ENCODE measurements at places on chromosomes 2 and 18.

DNA sequence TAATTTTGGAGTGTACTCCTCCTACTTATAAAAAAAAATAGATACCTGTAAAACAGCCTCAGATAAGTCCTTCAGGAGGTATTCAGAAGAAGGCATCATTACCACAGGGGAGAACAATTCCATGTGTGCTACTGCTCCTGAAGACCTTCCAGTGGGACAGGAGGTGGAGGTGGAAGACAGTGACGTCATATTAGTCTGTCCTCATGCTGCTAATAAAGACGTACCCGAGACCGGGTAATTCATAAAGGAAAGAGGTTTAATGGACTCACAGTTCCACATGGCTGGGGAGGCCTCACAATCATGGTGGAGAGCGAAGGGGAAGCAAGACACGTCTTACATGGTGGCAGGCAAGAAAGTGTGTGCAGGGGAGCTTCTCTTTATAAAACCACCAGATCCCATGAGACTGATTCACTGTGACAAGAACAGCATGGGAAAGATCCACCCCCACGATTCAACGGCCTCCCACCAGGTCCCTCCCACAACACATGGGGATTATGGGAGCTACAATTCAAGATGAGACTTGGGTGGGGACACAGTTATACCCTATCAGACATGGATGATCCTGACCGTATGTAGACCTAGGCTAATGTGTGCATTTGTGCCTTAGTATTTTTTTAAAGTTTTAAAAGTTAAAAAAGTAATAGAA is 98.4 kb downstream of the NDUFA10 start:
- DNase-seq: no peak

GRCh38 chr18:77135339-77136075 is 2.9 kb upstream of the MBP start:
- no peak for DNase-seq

DNA sequence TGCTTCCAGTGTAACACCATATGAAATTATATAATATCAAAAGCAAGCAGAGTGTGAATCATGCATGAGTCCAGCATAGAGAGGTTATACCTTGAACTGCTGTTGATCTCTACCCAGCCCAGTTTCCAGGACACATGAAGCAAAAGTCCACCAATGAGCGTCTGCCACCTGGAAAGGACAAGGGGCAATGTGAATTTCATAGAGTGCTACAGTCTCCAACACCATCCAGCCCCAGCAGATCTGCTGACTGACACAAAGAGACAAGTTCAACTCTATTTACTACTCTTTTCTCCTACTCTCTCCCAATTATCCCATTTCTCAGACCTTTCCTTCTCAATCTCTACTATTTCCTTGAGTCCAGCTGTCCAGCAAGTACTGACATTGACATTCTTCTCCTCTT is 31.8 kb upstream of the RIOK3 start:
- DNase-seq: no peak

GRCh38 chr2:237998530-237998929 is 31.7 kb downstream of the UBE2F start:
- no peak for DNase-seq

DNA sequence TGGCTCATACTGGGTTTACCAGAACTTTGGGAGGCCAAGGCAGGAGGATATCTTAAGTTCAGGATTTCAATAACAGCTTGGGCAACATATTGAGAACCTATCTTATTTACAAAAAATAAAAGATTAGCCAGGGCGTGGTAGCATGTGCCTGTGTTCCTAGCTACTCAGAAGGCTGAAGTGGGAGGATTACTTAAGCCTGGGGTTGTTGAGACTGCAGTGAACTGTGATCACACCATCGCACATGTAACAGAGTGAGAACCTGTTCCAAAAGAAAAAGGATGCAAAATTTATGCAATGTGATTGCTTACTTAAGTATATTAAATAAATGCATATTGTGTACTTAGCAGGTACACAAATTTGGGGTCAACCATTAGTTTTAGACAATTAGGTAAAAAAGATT is 768.9 kb upstream of the CDH7 start:
- no peak for DNase-seq

DNA sequence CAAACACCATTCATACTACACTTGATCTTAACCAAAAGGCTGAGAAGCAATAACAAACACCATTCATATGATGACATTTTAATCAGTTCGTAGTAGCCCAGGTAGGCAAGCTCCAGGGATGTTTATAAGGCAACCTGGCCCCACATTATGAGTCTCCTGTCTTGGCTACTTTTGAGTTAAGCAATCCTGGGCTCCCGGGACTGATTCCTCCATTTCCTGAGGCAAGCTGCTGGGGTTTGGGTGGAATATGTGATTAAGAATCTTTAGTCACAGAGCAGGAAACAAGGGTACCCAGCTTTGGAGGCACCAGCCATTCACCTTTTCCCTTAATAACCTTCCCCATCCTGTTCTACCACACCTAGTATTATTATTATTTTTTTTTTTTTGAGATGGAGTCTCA is 24.5 kb upstream of the SPRED2 start:
- no peak for DNase-seq

DNA sequence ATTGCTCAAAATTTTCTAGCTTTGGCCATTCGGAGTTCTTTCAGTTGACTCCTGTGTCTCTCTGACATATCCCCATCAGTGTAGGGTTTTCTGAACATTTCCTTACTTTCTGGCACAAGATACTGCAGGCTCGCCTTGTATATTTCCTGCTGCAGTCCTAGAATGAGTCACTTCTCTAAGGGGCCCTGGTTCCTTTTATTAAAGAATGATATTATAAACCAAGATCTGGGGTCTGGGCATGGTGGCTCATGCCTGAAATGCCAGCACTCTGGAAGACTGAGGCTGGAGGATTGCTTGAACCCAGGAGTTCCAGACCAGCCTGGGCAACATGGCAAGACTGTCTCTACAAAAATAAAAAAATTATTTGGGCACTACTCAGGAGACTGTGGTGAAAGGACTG is 3.0 kb upstream of the RPL37A start:
- no peak for DNase-seq

DNA sequence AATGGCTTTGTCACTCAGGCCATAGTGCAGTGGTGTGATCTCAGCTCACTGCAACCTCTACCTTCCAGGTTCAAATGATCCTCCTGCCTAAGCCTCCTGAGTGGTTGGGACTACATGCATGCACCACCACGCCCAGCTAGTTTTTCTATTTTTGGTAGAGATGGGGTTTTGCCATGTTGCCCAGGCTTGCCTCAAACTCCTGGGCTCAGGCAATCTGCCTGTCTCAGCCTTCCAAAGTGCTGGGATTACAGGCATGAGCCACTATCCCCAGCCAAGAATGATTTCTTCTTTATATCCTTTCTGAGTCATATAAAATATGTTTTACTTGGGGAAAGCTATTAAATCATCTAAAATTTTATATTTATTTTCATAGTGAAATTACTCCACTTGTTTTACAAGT is 61.3 kb downstream of the CYBRD1 start:
- DNase-seq: no peak

GRCh38 chr2:149015926-149016563 is 22.5 kb upstream of the LYPD6B start:
- no peak for DNase-seq

GRCh38 chr18:34848156-34848555 is 138.1 kb downstream of the DTNA start:
- no peak for DNase-seq

- DNase-seq: no peak
Observed at GRCh38 chr2:161170377-161170776, 10.1 kb downstream of the TANK start.

- DNase-seq: no peak
Observed at GRCh38 chr18:28208268-28208667, 31.3 kb upstream of the CDH2 start.

GRCh38 chr2:240121675-240122074 is 14.4 kb downstream of the COPS9 start:
- no peak for DNase-seq

GRCh38 chr2:183530333-183530901 is 406.2 kb downstream of the NUP35 start:
- DNase-seq: no peak

GRCh38 chr2:179596018-179596417 is 265.4 kb downstream of the ZNF385B start:
- no peak for DNase-seq

- no peak for DNase-seq
Observed at GRCh38 chr18:10482985-10483949, 28.8 kb downstream of the APCDD1 start.

DNA sequence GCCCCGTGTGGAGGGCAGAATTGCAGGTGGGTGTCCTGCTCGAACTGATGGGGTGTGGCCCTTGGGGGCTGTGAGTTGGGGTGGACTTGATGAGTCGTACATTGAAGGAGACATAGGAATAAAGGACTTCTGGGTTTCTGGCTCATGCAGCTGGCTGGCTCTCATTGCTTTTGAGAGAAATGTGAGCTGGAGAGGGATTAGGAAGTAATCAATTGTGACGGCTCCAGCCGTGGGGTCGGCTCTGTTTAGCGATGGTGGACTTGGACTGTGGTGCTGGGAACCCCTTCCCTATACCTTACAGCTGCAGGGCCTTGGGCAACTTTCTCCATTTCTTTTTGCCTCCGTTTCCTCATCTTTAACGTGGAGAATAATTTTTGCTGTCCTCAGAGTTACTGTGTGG is 9.2 kb downstream of the IMPA2 start:
- DNase-seq: no peak

- DNase-seq: no peak
Observed at GRCh38 chr18:63445037-63445436, 22.8 kb upstream of the VPS4B start.

DNA sequence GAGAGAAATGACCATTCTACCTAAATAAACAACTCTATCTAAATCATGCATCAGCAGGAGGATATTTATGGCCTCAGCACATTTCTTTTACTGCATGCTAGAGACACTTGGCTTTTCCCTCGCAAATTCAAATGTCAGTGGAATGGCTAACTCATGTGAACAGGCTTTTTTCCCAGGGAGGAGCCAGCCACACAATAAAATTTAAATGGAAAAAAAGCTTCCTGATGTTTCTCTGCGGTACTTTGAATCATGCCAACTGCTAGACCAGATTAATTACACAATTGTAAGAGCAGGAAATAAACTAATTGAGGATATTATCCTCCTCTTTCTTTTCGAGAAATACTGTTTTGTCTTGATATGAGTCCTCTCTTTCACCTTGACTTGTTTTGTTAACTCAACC is 676.3 kb downstream of the IRS1 start:
- DNase-seq: no peak

GRCh38 chr2:226796012-226796839 is 3.4 kb downstream of the IRS1 start:
- DNase-seq: no peak

DNA sequence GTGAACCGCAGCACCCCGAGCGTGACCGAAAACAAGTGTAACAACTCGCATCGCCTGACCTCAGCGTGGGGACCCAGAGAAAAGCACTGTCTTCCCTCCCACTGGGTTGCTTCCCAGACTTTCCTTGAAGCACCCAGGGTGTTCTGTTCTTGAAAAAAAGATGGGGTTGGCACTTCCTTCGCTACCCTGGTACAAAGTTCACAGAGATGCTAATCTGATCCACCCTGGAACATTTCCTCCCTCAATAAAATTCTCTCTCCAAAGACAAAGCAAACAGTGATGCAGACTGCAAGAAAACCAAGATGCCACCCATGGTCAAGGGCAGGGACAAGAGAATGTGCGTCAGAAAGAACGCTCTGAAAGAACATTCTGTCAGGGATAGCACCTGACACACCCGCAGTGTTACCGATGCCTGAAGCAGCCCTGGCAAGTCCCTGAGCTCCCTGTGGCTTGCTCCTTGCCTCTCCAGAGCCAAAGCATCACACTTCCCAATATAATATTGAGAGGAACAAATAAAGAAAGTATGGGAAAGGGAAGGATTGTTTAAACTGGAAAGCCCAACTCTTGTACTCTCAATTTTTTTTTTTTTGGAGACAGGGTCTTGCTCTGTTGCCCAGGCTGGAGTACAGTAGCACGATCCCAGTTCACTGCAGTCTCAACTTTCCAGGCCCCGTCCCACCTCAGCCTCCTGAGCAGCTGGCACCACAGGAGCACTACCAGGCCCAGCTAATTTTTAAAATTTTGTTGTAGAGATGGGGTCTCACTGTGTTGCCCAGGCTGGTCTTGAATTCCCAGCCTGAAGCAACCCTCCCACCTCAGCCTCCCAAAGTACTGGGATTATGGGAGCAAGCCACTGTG is 70.7 kb downstream of the TBC1D8 start:
- no peak for DNase-seq

DNA sequence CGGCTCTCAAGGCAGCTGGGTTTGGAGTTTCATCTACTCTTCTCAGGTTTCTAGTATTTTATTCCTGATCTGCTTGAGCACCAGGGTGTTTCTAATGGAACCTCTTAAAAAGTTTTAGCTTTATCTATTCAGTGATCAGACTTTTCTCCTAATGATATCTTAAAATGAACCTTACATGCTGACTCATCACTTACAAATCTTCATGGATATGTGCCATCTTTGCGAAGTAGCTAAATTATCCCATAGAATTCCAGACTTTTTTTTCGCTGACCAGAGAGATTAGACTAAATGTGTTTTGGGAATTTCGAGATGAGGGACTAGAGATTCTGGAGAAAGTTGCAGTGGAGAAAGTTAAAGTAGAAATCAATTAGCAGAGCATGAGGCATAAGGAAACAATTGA is 401.0 kb downstream of the GRB14 start:
- DNase-seq: no peak

DNA sequence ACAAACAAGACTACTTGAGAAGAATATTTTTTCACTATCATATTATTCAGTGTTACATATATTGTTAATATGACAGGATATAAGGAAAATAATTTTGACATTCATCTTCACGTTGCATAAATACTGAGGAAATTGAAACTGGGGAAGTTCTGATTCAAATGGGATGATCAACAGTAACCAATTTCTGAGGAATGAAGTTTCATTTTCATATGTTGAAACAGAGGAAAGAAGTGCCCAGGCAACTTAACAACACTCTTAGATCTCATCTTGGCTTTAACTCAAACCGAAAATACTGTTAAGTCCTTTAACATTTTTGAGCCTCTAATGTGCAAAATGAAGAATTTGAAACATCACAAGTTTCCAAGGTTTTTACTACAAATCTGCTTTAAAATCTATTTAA is 612.2 kb upstream of the VRK2 start:
- no peak for DNase-seq

- DNase-seq: peak; percentile 35
Observed at GRCh38 chr2:157627594-157628476, 829 bp downstream of the ACVR1C start.

GRCh38 chr2:71460595-71461303 is 7.4 kb downstream of the DYSF start:
- no peak for DNase-seq
